Hepatocyte (in vitro differentiated cells): ENCODE measurements at places on chromosomes 1 and 21. TPM values are rescaled to one million over a fixed set of nuclear protein-coding genes. Genes with fewer than 3 reads are reported as not detected.

The CELSR2 gene
- 3.2 and 3.3 TPM in 2 replicates for polyA plus RNA-seq

The LRRC71 gene
- polyA plus RNA-seq, result not detected in 2 replicates

The RHOU gene
- polyA plus RNA-seq, result 70.5 and 72.5 TPM in 2 replicates

- no peak for DNase-seq
Observed at GRCh38 chr1:154716011-154716410, 108.0 kb upstream of the ADAR start.

GRCh38 chr21:41008974-41009373, 159.0 kb upstream of the BACE2 start:
- DNase-seq, result no peak

GRCh38 chr1:20732071-20732587, 374 bp downstream of the SH2D5 start:
- peak; percentile 85 for DNase-seq

DNA sequence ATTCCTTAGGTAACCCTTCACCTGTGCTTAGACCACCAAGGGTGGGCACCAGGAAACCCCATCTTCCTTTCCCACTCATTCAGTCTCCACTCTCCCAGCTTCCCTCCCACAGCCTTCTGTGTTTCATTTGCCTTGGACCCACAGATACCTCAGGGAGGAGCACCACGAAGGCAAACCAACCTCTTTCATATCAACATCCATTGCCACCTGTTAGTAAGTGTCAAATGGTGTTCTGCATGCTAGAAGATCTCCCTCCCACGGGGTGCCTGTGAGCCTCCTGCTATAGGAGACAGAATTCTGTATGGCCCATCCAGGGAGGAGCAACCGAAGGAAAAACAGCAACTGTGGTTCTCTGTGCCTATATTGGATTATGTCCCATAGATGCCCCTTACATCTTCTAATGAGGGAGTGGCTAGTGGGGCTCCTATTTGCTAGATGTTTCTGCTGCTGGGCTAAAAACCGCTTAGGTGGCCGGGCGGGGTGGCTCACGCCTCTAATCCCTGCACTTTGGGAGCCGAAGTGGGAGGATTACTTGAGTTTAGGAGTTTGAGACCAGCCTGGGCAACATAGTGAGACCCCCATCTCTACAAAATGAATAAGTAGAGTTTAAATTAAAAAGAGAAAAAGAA, 25.6 kb upstream of the SCCPDH start:
- DNase-seq, result no peak

GRCh38 chr1:236829085-236829484, 34.0 kb downstream of the MTR start:
- no peak for DNase-seq
